ENCODE measurements at places on chromosomes 1 and 21.

DNA sequence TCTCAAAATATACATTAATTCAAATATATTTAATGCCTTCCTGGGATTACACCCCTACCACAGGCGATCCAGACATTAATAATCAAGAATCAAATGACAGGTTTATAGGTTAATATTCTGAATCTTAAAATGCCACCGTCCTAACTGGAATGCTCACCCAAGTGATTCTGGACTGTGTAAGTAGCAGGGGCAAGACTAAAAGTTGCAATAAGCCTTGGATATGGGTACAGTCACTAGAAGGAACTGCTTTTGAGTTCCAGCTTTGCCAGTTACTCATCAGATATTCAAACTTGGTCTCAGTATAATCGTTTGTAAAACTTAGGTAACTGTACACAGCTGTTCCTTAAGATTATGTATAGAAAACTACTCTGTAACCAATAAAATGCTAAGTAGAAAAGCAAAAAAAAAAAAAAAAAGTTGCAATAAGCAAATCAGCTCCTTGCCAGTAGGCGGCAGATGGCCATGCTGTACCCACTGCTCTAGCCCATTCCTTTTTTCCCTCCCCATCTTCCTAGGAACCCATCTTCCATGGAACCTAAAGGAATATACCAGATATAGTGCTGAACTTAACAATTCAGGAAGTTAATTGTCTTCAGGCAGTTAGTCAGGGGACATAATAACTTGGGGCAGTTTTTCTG is 10.5 kb downstream of the RO60 start:
- DNase-seq = no peak

DNA sequence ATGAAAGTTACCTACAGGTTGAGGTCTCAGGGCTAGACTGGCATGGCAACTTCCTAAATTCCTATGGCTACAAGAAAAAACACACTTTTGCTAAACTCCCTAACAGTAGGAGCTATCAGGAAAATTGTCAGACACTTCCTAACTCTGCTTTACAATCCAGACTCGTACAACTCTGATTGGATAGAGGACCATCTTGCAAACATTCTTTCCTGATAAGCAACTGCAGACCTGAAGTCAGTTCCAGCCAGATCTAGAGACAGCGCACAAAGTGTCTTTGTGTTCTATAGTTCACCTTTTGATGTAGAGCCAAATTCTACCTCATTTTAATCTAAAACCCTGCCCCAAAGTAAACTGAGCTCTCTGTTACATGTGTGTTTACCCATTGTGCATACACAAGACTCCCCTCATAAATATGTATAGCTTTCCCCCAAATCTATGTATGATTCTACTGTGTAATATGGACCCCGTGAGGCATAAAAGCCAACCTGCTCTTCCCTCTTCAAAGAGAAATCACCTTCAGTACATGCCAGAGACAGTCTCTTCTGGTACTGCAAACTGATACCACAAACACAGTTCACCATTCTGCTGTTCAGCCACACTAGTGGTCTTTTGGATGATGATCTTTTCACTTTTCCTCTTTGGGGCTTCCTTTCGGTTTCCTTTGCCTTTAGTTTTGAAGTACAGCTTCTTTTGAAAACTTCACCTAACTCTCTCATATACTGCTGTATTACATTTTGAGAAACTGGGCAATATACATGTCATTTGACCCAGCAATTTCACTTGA is 21.7 kb downstream of the ZP4 start:
- no peak for DNase-seq

- no peak for DNase-seq
Measured at GRCh38 chr21:41521489-41522027, 13.6 kb upstream of the TMPRSS2 start.

- DNase-seq = peak; percentile 32
Measured at GRCh38 chr21:25734904-25735645, at the start of the genes ATP5PF and GABPA. TSS of gene ATP5PF (minus strand) at chr21:25734904. CDS start at chr21:25729794, 5,110 bp downstream. TSS of gene GABPA (plus strand) at chr21:25734972. CDS start at chr21:25741599, 6,627 bp downstream.

- DNase-seq = peak; percentile 31
Measured at GRCh38 chr1:234597894-234598293, 12.1 kb downstream of the IRF2BP2 start.

DNA sequence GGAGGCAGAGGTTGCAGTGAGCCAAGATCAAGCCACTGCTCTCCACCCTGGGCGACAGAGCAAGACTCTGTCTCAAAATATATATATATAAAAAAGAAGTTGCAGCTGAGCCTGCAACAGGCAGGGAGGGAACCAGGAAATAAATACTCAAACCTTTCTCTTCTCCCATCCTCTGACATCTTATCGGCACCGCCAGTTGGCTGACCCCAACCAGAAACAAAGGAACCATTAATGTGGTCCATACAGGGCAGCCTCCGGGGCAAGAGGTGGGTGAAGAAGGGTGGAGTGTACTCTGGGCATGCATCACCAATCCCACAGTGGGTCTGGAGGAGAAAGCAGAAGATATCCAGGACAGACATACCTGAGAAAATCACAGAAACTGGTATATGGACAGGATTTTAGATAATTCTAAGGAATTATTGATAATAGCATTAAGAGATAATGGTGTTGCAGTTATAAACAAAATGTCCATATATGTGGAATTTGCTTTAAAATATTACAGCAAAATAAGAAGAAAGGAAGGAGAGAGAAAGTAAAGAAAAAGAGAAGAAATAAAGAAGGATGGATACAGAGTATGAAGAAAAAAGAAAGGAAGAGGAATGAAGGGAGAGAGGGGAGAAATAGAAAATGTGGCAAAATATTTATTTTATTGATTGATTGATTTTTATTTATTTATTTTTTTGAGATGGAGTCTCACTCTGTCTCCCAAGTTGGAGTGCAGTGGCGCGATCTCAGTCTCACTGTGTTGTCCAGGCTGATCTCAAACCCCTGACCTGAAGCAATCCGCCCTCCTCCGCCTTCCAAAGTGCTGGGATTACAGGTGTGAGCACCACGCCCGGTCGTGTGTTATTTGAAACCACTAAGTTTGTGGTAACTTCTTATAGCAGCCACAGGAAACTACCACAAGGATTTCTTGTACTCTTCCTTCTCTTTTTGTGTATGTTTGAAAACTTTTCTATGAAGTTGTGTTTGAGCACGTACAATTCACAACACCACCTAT is 4.1 kb upstream of the PTAFR start:
- no peak for DNase-seq

GRCh38 chr21:39610703-39611102 is 2.0 kb upstream of the B3GALT5 start:
- peak; percentile 57 for DNase-seq
